Large intestine (tissue), 12 donors: ENCODE measurements at places on chromosomes 16 and 17.

GRCh38 chr17:522919-523318 is 170.3 kb upstream of the RPH3AL start:
- no peak for DNase-seq

GRCh38 chr16:85213926-85214675 is 101.8 kb upstream of the CIBAR2 start:
- DNase-seq, result no peak

GRCh38 chr17:41728056-41728455 is 6.4 kb downstream of the HAP1 start:
- no peak for DNase-seq

- no peak for DNase-seq
Observed at GRCh38 chr16:22326771-22327445, 29.7 kb downstream of the POLR3E start.

GRCh38 chr16:55386534-55387296 is 62.7 kb downstream of the IRX6 start:
- no peak for DNase-seq

DNA sequence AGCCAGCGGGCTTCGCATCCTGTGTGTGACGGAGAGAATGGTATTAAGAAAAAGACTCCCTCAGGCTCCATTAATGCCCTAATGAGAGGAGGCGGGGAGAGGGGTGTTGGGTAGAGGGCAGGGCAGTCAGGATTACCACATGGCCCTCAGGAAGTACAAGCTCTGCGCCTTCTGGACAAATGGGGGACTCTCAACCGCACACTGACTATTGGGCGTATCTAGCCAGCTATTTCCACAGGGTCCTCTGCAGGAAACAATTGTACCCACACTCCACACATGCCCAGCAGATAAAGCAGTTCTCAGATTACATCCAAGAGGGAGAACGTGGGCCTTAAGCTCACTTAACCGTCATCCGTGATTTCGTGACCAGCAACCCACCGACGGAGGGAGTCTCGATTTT is 14.7 kb downstream of the NXN start:
- no peak for DNase-seq

GRCh38 chr17:337453-337852 is 15.2 kb downstream of the RPH3AL start:
- DNase-seq, result no peak

- DNase-seq, result no peak
Observed at GRCh38 chr17:68780596-68780995, 174.6 kb downstream of the ABCA8 start.

DNA sequence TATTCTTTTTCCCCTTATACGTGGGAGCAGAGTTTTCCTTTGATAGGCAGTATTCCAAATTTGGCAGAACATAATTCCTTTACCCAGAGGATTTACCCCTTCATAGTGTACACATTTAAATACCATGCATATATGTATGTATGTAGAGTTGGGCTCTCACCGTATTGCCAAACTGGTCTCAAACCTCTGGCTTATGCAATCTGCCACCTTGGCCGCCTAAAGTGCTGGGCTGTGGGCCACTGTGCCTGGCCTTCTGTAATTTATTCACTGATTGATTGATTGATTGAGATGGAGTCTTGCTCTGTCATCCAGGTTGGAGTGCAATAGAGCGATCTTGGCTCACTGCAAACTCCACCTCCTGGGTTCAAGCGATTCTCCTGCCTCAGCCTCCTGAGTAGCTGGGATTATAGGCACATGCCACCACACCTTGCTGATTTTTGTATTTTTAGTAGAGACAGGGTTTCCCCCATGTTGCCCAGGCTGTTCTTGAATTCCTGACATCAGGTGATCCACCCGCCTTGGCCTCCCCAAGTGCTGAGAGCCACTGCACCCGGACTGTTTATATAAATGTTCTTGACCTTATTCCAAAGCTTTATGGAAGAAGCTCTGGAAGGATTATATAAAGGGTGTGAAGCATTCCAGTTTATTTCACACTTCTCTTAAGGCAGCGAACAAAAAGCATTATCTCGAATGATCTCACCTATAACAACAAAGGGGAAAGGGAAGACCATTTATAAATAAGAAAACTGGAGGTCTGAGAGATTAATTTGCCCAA is 14.9 kb downstream of the GLG1 start:
- DNase-seq, result no peak

DNA sequence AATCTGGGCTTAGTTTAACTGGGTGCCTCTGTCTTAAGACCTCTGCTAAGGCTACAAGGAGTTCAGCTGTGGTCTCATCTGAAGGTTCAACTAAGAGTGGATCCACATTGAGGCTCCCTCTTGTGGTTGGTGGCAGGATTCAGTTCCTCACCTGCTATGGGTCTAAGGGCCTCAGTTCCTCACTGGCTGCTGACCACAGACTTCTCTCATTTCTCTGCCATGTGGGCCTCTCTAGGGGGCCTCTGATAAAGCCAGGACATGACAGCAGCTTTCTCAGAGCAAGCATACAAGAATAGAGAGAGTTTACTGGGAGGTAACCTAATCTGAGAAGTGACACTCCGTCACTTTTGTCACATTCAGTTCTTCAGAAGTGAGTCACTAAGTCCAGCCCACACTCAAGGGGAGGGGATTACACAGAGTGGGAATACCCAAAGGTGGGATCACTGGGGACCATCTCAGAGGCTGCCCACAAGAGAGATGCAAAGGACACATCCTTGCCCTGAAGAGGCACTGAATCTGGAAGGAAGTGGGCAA is 19.2 kb upstream of the ABAT start:
- DNase-seq, result no peak

- peak; percentile 78 for DNase-seq
Observed at GRCh38 chr17:45248132-45248957, 13.5 kb downstream of the SPATA32 start.

- no peak for DNase-seq
Observed at GRCh38 chr16:12675852-12676251, 127.8 kb downstream of the CPPED1 start.

DNA sequence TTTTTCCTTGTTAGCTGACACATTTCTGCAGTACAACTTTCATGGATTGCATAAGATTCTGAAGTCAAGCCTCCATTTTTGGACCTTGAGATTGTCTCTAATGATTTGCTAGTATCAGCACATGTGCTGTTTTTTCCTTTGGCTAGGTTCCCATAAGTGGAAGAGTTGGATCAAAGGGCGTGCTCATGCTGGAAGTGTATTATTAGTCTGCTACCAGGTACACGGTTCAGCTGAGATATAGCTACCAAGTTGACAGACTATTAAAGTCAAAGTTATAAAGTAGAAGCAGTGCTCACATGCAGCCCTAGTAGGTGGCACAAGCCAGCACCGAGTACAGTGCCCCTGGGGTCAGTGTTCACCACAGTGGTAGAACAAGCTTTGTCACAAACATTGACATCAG is 3.2 kb downstream of the FAHD1 start:
- peak; percentile 98 for DNase-seq
